ENCODE measurements at places on chromosomes 2 and 18. TPM values are rescaled to one million over a fixed set of nuclear protein-coding genes. Genes with fewer than 3 reads are reported as not detected.

The OTOF gene
- total RNA-seq = 11.7 TPM

The TUBA4B gene
- not detected for total RNA-seq

DNA sequence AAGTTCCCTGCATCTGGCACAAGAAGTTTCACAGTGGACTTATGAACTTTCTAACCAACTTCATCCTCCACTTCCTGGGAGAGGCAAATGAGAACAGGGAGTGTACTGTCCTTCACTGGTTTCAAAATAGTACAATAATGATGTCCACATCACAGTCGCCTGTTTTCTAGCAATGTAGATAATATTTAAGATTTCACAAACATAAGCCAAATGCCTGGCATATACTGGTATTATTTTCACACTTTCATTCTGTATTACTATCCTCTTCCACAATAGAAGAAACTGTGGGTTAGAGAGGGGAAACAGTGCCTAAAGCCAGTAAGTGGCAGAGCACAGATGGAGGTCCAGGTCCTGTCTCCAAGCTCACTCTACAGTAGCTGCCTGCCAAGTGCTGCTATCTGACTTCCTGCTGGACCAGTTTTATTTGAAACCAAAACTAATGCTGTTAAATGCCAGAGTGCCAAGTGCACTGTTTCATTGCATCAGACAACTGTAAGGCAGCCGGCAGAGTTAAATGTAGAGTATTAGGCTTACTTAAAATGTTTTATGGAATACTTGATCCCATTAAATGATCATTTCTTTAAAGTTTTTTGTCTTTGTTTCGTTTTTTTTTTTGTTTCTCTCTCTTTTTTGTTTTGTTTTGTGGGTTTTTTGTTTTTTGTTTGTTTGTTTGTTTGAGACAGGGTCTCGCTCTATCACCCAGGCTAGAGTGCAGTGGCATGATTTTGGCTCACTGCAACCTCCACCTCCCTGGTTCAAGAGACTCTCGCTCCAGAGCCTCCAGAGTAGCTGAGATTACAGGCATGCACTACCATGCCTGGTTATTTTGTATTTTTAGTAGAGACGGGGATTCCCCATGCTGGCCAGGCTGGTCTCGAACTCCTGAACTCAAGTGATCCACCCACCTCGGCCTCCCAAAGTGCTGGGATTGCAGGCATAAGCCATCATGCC lies 15.1 kb downstream of the COBLL1 start:
- no peak for DNase-seq

GRCh38 chr18:48947092-48947491 lies 3.7 kb downstream of the SMAD7 start:
- no peak for DNase-seq

All from activated CD4-positive, alpha-beta T cell treated with anti-CD3 and anti-CD28 coated beads, Interleukin-2, amount 10 ng/mL, durations not matched to agents 7 days and 5 days (primary cell).